ENCODE measurements at places on chromosomes 7 and 10.

- DNase-seq, result no peak
Observed at GRCh38 chr7:139341776-139342226, 664 bp downstream of the FMC1 start.

- DNase-seq, result peak; percentile 8
Observed at GRCh38 chr10:78109210-78109609, 75.5 kb downstream of the RPS24 start.

DNA sequence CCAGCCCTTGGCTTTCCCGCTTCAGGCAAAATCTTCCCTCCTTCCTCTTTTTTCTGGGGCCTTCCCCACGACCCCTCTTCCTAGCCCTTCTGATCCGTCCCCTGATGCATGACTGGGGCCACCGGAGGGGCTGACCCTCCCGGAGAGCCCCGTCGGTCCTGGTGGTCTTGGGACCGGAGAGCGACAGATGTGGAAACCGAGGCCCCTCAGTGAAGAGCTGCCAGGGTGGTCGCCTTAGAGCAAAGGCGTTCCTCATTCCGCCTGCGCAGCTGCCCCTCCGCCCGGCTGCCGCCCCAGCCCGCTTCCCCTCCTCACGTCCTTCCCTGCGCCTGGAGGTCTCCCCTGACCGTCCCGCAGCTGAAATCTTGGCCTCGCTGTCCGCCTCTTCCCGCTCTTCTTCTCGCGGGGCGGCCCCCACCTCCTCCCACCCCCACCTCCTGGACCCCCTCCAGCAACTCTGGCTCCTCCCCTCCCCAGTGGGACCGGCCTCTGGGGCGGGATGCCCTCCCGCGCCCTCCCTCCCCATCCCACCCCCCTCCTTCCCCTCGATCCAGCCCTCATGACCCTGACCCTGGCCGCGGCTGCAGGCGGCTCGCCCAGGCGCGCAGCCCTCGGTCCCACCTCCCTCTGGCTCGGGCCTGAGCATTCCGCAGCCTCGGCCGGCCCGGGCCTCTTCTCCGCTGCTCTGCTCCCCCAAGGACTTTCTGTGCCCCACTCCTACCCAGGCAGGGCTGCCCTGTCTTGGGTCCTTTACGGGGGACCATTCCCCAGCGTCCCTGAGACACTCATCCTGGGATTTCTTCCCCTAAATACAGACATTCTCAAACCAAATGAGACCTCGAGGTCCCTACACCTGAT is at the start of gene RARRES2:
Gene RARRES2 (minus strand): TSS at position 367 of the 858 bp plus-strand sequence. CDS start 1,020 bp downstream, outside the sequence.
- no peak for DNase-seq

- DNase-seq, result no peak
Observed at GRCh38 chr7:2639181-2639681, 7.4 kb downstream of the TTYH3 start.

DNA sequence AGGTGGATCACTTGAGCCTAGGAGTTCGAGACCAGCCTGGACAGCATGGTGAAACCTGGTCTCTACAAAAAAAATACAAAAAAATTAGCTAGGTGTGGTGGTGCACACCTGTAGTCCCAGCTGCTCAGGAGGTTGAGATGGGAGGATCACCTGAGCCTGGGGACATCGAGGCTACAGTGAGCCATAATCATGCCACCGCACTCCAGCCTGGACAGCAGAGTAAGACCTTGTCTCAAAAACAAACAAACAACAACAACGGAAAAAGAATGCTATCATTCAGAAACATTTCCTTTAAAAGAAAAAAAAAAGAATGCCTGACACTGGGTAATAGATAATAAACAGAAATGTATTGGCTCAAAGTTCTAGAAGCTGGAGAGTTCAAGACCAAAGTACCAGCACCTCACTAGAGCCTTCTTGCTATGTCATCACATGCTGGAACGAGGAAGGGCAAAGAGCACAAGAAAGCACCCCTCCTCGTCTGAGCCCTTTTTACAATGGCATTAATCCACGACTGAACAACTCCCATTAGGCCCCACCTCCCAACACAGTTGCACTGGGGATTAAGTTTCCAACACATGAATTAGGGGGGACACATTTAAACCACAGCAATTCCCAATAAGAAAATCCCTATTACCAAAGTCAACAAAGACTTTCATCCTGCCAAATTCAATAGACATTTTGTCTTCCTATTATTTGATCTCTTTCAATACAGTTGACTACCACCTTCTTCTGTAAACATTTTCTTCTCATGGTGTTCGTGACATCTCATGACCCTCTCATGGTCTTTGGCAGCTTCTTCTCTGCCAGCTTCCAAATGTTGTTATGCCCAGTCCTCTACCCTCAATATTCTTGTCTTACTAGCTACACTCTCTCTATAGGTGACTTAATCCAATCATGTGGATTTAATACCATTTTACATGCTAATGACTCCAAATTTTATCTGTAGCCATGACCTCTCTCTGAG is 20.0 kb downstream of the AKR1D1 start:
- DNase-seq, result no peak

DNA sequence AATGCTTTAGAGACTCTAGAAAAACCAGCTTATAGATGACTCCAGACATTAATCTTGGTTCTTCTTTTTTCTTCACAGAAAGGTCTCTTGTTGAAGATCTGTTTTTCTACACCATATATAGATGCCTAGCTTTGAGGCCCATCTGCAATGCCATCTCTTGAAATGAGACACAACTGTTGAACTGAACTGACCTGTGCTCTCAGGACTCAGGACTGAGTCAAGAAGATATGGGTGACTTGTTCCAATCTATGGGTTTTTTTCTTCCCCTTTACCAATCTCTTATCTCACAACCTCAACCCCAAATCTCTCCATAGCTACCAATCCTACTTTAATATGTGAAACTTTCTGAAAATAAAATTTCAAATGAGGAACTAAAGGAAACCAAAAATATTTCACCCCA is 194.7 kb downstream of the SNX13 start:
- no peak for DNase-seq

DNA sequence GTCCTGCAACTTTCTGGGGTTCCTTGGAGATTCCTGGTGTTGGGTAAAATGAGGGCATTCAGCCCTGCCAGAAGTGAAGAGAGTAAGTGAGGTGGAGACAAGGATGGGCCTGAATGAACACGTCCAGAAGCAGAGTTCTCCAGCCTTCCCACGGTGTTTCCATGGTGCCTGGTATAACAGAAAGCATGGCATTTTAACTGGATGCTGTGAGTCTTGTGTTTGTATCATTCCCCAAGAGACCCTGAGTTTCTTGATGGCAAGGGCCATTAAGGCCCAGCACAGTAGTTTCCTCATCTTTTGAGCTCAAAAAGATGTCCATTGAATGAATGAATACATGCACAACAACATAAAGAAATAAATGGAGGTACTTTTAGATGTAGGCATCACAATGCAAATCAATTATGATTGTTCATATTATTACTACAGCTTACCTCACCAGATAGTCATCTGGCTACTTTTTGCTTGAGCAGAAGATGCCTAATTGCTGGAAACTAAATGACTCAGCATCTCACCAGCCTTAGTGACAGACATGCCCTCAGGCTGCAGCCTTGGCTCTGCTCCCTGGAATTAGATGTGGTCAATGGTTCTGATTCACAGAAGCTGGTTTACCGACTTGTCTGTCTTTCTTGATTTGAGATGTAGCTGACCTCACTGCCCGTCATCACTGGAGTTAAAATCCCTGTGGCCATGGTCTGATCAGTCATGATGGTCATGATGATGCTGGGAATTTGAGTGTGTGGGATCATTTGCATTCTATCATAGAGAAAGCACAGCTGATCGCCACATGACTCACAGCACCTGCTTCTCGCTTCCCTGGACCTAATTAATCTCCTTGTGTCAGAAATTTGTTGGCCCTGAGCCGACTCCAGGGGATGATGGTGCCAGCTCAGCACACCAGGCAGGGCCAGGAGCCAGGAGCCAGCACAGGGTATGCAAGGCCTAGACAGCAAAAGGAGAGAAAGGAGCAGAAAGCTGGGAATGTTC is 83.9 kb downstream of the CXCL12 start:
- DNase-seq, result peak; percentile 14

- no peak for DNase-seq
Observed at GRCh38 chr10:58280477-58280876, 11.5 kb downstream of the CISD1 start.

- no peak for DNase-seq
Observed at GRCh38 chr7:111103678-111104274, 12.8 kb downstream of the LRRN3 start.

GRCh38 chr10:59682986-59683937 is 26.4 kb downstream of the SLC16A9 start:
- DNase-seq, result no peak

DNA sequence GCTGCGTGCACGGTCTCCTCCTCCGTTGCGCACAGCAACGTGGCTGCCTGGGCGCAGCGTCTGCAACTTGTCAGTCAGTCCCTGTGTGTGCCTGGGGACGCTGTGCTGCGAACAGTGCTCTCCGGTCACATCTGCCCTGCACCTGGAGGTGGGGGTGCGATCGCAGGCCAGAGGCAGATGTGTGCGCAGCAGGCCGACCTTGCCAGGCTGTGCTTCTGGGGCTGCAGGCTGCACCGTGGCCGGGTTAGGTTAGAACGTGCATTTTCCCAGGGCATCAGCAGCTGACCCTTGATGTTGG is 8.2 kb upstream of the GET4 start:
- DNase-seq, result no peak

DNA sequence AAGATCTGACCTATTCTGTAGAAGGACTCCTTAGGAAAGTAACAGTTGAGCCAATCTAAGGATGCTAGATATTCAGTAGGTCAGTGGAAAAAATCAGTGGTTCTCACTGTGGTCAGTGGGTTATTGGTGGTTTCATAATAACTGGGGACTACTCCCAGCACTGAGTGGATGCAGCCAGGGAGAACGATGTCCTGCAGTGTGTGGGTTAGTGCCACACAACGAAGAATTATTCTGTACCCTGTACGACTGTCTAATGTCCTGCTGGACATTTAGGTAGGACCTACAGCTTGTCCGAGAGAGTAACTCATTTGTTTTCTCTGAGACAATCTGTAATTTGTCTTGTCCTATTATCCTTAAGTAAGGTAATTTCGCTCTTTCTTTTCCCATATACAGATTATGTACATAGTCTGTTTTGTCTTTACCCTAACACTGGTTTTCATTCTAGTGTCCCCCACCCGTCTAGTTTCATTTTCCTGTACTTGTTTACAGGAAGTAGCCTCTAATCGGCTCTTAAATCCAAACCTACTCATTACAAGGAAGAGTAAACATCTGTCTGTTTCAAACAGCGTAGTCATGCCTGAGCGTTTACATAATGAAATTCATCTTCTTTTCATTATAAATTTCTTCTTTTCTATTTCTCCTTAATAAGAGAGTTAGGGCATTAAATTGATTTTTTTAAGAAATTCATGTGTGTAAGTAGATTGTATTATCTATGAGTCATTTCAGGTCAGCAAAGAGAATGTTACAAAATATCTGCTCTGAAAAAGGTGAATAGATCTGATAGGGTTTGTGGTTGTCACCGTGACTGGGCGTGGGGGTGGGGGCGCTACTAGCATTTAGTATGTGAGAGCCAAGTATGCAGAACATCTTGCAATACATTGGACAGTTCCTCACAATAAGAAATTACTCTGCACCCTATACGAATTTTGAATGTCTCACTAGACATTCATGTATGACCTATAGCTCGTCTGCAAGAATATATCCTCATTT is 8.3 kb upstream of the ZC3HAV1L start:
- no peak for DNase-seq

DNA sequence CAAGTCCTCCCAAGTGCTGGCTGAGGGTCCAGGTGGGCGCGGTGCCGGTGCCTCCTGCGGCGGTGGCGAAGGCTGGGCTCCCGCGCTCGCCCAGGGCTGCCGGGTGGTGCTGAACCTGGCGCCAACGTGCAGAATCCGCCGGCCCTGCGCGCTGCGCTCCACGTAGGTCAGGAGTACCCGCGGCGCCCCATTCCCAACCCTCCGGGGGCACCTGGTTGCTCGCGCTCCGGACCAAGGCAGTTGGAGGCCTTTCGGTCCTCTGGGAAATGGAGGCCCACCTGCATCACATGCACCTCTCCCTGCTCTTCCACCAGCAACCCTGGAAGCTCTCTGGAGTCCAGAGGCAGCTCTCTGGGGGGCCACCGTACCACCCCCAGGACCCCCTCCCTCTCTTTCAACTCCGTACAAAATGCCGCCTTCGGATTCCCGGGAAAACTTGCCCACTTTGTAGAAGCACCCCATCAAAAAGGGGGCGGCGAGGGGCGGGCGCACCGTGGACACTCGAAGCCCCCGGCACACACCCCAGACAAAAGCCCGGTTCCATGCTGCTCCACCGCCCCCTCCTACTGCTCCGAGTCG is 745 bp downstream of the SLC16A9 start:
- no peak for DNase-seq

GRCh38 chr7:15446280-15446679 is 115.5 kb downstream of the AGMO start:
- no peak for DNase-seq

- no peak for DNase-seq
Observed at GRCh38 chr7:20083781-20084180, 133.4 kb downstream of the MACC1 start.

DNA sequence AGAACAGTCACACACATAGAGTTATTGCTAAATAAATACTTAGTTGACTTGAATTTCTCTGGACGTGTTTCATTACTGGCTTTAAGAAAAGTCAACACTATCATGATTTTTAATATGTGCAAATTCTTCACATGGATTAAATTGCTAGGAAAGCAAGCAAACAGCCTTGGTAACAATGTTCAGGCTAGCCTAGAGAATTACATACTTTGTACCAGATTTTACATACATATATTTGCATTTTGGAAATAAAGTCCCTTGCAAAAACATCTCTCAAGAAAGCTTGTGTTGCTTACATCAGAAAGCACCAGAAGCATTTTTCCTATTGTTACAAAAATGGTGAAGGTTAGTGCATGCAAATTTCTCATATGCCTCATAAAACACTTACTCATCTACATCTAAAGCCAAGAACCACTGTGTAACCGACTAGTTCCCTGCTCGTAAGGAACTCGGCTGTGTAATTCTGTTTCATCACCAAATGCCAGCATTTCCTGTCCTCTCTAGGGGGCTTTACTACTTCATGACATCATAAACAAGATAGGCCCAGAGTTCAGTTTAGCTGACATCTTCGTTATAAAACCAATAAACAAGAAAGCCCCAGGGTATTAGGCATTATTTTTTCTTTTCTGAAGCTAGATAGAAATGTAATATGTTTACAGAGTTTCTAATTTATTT is 87.8 kb downstream of the CFAP58 start:
- DNase-seq, result no peak

GRCh38 chr10:132489053-132489703 is 48.4 kb upstream of the INPP5A start:
- no peak for DNase-seq

DNA sequence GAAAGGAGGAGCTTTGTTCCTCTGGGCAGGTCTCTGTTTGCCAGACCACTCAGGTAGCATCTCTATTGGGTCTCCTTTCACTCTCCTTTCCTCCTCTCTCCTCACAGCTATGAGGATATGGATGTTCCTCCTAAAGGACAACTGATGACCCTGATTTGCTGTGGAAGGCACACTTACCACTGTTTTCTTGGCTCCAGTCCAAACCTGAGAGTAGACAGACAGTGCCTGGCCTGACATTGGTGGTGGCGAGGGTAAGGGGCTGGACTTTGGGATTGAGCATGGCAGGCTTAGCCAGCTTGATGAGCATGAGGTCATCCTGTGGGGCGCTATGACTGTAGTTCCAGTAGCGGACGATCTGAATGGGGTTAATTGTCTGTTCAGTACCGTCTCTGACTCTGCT is 3.6 kb downstream of the PRSS37 start:
- no peak for DNase-seq

- no peak for DNase-seq
Observed at GRCh38 chr7:136878878-136879277, 10.4 kb downstream of the CHRM2 start.

- no peak for DNase-seq
Observed at GRCh38 chr10:96112531-96112930, 17.6 kb upstream of the ZNF518A start.
